ENCODE measurements at places on chromosomes 7 and 10.

- DNase-seq, result no peak
Measured at GRCh38 chr10:95552679-95553342, 8.4 kb downstream of the SORBS1 start.

DNA sequence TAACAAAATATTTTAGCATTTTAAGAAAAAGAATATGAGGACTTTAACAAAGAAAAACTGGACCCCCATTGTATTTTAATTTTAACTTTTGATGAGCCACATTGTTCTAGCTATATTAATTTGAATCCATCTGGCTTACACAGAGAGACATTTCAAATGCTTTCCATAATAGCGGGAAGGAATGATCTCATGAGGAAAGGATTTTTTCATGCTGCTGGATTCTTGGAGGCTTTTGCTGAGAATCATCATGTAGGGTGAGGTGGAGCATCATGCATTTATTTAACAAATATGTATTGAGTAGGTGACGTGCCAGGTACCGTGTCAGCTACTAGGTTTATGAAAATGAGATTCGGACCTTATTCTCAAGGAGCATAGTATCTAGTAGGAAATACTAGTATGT lies 1006.3 kb downstream of the SORCS1 start:
- no peak for DNase-seq

- DNase-seq, result no peak
Measured at GRCh38 chr10:28256776-28257175, 46.1 kb downstream of the MPP7 start.

GRCh38 chr7:84824057-84824651 lies 362.7 kb downstream of the SEMA3D start:
- no peak for DNase-seq

- no peak for DNase-seq
Measured at GRCh38 chr10:24858288-24859270, 93.8 kb downstream of the PRTFDC1 start.

DNA sequence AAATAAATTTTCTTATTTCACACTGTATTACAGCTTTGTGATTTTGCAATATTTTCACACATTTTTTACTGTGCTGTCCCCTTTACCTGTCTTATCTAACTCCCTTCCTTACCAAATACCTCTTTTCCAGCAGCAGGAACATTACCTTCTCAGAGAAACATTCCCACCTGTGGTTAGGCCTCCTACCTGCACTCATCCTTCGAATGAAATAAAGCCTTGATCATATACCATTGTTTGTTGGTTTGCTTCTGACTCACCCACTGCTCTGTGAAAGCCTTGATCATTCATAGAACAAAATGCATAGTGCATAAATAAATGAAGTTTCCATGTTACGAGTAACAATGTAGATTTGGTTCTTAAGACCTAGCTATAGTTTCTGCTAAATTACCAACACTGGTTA lies 256.3 kb downstream of the ARL4A start:
- DNase-seq, result no peak

GRCh38 chr10:67175354-67175753 lies 249.5 kb downstream of the LRRTM3 start:
- DNase-seq, result no peak

- DNase-seq, result no peak
Measured at GRCh38 chr7:102991540-102992214, 78.9 kb downstream of the LRRC17 start.

DNA sequence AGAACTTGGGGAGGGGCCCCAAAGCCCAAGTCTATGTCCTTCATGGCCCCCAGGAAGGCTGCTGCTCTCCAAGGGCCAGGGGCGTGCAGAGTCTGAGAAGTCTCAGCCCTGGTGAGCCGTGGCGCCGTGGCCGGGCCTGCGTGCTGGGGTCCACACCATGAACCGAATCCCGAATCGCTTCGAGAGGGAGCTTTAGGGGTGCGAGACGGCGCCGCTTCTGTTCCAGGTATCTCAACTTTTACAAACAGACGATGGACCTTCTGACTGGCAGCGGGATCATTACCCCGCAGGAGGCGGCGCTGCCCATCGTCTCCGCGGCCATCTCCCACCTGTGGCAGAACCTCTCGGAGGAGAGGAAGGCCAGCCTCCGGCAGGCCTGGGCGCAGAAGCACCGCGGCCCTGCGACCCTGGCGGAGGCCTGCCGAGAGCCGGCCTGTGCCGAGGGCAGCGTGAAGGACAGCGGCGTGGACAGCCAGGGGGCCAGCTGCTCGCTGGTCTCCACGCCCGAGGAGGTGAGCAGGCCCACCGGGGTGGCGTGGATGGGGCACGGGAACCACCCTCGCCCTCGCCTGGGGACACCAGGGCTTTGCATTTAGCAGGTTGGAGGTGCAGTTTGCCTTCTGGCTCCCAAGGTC lies 12.7 kb downstream of the STRA8 start:
- no peak for DNase-seq

- DNase-seq, result no peak
Measured at GRCh38 chr7:64888561-64888900, 14.5 kb upstream of the ZNF273 start.

DNA sequence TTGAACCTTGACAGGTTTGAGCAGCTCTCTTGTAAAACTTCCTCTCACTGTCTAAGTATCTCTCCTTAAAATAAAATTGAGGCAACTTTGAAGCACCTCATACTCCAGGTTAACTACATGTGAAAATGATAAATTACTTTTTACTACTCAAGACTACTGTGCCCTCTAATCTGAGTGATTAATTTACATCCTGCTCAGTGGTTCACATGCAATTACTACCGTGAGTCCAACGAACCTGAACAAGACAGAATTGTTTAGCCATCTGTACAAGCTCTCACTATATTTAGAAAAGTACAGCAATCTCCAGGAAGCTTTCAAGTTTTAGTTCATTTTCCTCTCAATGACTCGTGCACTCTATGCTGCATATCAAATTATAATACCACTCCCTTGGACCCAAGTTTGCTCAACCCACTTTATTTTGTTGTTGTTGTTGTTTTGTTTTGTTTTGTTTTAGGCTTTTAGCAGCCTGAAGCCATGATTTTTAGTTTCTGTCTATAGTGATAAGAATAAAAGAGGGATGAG lies 21.2 kb downstream of the PDE1C start:
- peak; percentile 18 for DNase-seq

GRCh38 chr7:2779051-2779450 lies 65.1 kb downstream of the GNA12 start:
- DNase-seq, result no peak

- no peak for DNase-seq
Measured at GRCh38 chr7:84238596-84238995, 44.0 kb upstream of the SEMA3A start.

GRCh38 chr10:126867567-126868365 lies 37.5 kb upstream of the DOCK1 start:
- no peak for DNase-seq

DNA sequence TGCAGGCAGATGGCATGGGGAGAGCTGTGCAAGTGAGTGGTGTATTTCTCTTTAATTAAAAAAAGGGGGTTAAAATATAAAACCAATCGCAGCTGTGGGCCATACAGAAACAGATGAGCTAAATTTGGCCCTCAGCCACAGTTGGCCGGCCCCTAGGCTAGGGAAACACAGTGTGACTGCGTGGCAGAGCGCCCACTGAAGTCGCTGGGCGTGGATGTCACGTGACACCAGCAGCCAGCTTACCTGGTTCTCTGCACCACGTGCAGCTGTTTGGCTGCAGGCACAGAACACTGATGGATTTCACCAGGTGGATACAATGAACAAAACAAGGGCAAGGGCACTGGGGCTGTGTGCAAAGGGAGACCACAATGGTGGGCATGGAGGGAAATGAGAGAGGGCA lies 119.3 kb upstream of the ZNF746 start:
- no peak for DNase-seq

- no peak for DNase-seq
Measured at GRCh38 chr7:107196834-107197610, 28.2 kb downstream of the HBP1 start.

DNA sequence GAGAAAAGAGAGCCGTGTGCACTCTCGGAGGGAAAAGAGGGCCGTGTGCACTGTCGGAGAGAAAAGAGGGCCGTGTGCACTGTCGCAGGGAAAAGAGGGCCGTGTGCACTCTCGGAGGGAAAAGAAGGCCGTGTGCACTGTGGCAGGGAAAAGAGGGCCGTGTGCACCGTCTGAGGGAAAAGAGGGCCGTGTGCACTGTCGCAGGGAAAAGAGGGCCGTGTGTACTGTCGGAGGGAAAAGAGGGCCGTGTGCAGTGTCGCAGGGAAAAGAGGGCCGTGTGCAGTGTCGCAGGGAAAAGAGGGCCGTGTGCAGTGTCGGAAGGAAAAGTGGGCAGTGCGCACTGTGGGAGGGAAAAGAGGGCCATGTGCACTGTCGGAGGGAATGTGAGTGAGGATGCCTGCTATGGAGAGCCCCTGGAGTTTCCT lies 188.7 kb downstream of the DNAJB6 start:
- no peak for DNase-seq

DNA sequence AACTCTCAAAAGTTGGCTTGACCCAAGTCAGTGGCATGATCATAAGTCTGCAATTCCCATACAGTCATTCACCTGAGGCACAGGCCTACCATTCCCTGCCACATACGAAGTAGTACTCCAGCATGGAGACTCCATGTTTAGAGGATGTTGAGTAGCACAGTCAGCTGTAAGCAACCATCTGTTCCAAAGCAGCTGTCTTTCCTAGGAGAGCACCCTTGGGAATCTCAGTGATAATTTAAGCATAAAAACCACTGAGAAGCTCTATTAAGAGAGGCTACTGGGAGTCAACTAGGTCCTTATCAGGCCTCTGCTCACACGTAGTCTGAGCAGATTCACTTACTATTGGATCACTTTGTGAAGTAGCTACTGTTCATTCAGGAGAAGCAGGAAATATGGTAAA lies 61.6 kb upstream of the UNC5B start:
- DNase-seq, result no peak

DNA sequence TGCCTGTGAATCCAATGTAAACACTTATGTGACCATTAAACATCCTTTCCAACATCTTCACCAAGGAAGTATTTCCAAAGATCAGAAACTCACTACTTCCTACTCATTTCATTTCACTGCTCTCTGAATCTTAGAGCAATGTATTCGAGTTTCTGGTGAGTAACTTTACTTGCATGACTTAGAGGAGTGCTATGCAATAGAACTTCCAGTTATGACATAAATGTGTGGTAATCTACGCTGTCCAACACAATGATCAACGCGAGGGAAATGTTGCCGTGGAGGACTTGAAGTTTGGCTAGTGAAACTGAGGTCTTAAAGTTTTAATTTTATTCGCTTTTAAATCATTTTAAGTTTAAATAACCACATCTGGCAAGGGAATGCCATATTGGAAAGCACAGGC lies 1326.3 kb downstream of the XPNPEP1 start:
- DNase-seq, result no peak

DNA sequence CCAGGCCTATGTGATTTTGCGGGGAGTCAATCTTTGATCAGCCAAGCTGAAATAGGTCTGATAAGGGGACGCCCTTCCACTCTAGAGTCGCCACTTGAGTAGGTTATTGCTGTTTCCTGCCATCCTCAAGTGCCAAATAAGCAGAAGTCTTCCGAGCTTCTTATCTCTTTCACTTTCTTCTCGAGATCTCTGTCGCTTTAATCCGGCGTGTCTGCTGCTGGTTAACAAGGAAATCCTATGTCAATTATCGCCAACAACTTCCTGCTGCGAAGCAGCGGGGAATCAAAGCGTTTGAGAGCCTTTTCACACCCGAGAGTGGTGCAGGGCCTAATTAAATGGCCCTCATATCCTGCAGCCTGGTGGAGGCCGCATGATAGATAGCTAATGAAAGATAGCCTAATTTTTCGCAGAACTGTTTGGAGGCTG lies 215.9 kb downstream of the RAB11FIP2 start:
- no peak for DNase-seq

- DNase-seq, result no peak
Measured at GRCh38 chr7:146067880-146068279, 48.7 kb upstream of the CNTNAP2 start.

- no peak for DNase-seq
Measured at GRCh38 chr7:93310346-93310745, 78.2 kb downstream of the VPS50 start.

DNA sequence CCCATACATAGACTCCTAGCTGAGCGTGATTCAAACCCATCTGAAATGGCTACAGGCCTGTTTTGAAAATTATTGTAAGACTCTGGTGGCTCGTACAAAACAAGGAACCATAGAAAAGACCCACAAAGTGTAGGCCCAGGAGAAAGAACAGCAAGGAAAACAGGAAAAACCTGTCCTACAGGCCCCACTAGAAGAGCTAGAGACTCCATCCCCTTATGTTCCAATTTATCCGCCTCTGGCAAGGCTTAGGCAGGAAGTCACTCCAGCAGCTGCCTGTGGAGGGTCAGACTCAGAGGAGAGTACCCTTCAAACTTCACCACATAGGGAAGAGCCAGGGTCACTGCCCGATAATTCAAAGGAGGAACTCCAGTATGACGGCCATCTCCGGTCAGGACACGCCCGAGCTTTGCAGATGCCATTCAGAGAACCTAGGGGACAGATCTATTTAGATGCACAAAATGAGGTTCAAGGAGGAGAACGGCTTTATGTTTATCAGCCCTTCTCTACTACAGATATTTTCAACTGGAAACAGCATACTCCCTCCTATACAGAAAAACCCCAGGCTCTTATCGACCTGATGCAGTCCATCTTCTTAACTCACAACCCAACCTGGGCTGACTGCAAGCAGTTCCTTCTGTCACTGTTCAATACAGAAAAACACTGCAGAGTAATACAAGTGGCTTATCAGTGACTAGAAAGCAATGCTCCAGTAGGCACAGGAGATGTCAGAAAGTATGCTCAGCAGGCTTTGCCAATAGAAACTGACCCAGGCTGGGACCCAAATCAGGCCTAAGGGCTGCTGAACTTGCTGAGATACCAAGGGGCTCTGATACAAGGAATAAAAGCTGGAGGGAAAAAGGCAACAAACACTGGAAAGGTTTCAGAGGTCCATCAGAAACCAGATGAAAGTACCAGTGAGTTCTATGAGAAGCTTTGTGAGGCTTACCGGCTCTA lies 8.6 kb upstream of the ZNF33B start:
- DNase-seq, result peak; percentile 42

GRCh38 chr7:91435381-91436059 lies 171.3 kb downstream of the FZD1 start:
- no peak for DNase-seq

GRCh38 chr7:106134241-106134640 lies 22.1 kb upstream of the SYPL1 start:
- no peak for DNase-seq

DNA sequence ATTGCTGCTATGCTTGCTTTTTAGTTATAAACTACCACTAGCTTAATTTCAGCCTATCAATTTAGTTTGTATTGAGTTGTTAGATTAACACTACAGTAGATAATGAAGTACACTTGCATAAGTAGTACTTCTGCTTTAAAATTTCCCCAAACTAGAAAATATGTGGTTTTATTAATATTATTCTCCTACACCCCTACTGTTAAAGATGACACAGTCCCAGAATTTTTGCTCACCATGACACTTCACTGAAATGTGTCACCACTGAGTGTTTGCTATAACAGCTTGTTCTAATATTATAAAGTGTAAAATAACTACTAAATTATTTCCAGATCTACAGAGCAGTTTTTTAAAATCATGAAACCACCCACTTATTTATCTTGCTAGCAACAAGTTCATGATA lies 31.6 kb downstream of the RHEB start:
- no peak for DNase-seq

- no peak for DNase-seq
Measured at GRCh38 chr10:126959906-126960685, 54.9 kb downstream of the DOCK1 start.

GRCh38 chr7:102912742-102913141 lies at the start of gene LRRC17:
Gene LRRC17, plus strand, starts transcription at chr7:102913000. Its CDS starts 20,914 bp downstream, at chr7:102933914.
- DNase-seq, result peak; percentile 88

GRCh38 chr7:20744954-20745446 lies 41.7 kb downstream of the SP8 start:
- peak; percentile 68 for DNase-seq

GRCh38 chr7:47775238-47775637 lies 173.0 kb downstream of the PKD1L1 start:
- no peak for DNase-seq
